ENCODE measurements at places on chromosomes 4 and X.

DNA sequence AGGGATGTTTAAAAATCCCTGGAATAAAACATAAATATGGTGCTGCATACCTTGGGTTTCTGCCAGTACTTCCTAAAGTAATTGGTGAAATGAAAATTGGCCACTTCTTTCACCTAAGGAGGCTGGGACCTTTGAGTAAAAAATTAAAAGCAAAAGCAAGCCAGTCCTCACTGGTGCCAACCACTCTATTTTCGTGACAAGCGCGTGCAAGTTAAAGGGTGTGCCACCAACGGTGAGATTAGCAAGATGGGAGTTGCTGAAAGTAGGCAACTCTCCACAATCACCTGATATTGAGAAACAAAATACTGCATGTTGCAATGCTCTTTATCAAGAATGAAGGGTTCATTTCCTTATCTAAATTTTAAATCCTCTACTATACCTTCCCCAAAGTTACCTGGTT, 19.7 kb upstream of the RTL9 start:
- DNase-seq = no peak

GRCh38 chr4:24032371-24032989, 142.6 kb upstream of the PPARGC1A start:
- DNase-seq = no peak

GRCh38 chr4:150232029-150232428, 153.8 kb downstream of the DCLK2 start:
- DNase-seq = no peak

DNA sequence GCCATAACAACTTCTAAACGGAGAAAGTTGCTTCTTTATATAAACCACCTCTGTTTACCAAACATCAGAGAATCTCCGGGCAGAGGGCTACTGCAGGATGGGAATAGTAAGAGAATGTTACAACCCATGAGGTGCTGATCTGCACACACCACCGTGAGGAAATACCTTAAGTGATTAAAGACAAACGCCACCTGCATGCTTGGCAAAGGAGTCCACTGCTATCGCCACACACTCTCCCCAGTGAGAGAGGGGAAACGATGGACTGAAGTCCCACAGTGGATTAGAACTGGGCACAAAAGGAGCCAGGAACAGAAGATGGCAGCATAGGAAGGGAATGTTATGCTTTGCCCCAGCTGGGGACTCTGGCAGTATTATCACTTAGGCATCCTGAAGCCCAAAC, 15.6 kb downstream of the MAML3 start:
- no peak for DNase-seq

DNA sequence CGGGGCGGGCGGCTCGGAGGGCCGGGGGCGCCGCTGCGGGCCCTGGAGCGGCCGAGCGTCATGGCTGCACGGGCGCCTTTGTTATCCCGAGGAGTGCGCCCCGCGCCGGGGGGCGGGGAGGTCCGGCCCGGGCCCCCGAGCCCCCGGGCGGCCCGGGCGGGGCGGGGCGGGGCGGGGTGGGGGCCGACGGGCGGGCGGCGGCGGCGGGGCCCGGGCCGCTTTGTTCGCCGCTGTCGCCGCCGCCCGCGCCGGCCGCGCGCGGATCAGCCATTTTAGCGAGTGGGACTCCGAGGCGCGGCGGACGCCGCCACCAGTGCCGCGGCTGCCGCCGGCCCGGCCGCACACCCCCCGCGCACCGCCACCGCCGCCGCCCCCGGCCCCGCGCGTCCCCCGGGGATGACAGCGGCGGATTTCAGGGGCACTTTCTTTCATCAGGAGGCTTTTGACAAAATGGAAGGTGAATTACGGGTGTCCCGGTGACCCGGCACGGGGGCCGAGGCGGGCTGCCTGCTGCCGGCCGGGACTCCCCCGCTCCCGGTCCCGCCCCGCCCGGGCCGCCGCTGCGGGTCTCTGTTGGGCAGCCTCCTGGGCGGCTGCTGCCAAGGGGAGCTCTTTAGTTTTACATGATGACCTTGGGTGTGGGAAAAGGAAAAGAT, 1.2 kb downstream of the HMGB3 start:
- DNase-seq = no peak

- DNase-seq = peak; percentile 50
Measured at GRCh38 chrX:123464709-123465108, 268.1 kb downstream of the THOC2 start.
